Vagina (tissue), 2 donors: ENCODE measurements at places on chromosomes 13 and 19.

- no peak for DNase-seq
These were observed at the start of gene TRMT1 for GRCh38 chr19:13116282-13117175. TSS of gene TRMT1 (minus strand) at chr19:13116740. CDS start at chr19:13116399, 341 bp downstream.

- no peak for DNase-seq
These were observed 57.3 kb downstream of the MBD3L2B start for GRCh38 chr19:6963937-6964336.

- no peak for DNase-seq
These were observed 12.4 kb upstream of the AKAP11 start for GRCh38 chr13:42259515-42259914.

DNA sequence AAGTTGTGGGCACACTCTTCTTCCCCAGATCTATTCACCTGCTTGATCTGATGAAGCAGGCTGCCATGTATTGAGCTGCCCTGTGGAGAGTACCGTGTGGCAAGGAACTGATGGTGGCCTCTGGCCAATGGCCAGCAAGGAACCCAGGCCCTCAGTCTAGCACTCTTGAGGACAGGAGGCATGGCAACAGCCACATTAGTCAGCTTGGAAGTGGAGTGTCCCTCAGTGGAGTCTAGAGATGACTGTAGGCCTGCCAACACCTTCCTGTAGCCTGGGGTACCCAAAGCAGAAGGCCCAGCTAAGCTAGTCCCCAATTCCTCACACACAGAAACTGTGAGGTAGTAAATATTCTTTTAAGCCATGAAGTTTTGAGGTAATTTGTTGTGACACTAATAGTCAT is 412.5 kb downstream of the DACH1 start:
- DNase-seq = no peak
